Activated CD8-positive, alpha-beta memory T cell treated with anti-CD3 and anti-CD28 coated beads for 24 hours (primary cell): ENCODE measurements at places on chromosomes 1 and 21.

DNA sequence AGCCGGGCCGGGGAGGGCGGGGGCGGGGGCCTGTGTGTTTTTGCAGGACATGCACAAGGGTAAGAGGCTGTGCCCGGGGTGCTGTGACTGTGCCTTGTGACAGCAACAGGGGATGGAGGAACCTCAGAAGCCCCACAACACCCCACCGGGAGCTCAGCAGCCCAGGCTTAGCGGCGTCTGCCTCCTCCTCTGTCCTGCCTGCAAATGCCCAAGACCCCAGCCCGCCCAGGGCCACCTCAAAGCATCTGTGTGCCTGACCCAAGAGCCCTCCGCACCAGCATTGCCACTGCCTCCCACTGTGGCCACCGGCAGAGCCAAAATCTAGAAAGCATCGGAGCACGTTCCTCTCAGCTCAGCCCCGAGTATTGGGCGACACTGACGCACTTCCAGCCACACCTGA, 2.7 kb upstream of the ACTRT2 start:
- DNase-seq = no peak

DNA sequence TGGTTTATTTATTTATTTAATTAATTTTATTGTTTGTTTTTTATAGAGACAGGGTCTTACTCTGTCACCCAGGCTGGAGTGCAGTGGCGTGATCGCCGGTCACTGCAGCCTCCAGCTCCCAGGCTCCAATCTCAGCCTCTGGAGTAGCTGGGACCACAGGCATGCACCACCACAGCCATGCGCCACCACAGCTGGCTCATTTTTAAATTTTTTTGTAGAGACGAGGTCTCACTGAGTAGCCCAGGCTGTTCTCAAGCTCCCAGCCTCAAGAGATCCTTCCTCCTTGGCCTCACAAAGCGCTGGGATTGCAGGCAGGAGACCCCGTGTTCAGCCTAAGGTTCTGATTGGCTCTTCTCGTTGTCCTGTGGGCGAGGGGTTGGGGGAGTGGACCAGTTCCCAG, 22.1 kb downstream of the UMODL1 start:
- DNase-seq = no peak

DNA sequence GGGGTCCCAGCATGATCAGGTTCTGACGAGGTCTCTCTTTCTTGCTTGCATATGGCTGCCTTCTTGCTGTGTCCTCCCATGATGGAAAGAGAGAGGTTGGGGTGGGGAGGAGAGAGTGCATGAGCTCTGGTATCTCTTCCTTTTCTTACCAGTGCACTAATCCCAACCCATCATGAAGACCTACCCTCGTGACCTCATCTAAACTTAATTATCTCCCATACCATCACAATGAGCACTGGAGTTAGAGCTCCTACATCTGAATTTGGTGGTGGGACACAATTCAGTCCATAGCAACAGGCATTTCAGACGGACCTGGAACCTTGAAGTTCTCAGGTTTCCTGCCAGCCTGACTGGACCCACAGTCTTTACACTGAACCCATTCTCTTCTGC, 125.2 kb upstream of the ZNF648 start:
- DNase-seq = no peak

- DNase-seq = no peak
These were observed 192.2 kb downstream of the DYRK1A start for GRCh38 chr21:37558676-37559211.

DNA sequence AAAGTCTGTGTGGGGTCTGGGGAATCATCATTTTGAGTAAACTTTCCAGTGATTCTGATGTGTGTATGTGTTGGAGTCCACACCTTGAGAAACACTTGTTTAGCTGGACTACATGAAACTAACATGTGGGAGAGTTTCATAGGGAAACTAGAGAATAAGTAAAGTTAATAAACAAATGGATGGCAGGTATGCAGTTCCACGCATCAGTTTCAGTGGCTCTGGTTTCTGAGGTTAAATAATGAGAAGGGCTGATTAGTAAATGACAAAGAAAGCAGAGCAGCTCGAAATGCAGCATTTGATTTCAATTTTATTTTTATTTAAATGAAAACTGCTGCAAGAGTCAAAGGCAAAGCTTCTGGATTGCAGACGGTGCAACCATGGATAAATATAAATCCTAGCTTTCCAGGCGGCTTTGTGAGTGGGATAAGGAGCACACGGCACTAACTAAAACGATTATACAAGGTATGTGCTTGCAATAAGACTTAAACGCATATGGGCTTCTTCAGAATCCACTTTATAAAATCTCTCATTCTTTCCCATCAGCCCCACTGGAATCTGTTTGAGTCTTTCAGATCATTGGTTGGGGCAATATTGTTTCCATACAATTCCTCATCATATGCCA, 310.7 kb downstream of the PLPP3 start:
- no peak for DNase-seq

- DNase-seq = no peak
These were observed 71.1 kb upstream of the CD34 start for GRCh38 chr1:207981976-207982375.

DNA sequence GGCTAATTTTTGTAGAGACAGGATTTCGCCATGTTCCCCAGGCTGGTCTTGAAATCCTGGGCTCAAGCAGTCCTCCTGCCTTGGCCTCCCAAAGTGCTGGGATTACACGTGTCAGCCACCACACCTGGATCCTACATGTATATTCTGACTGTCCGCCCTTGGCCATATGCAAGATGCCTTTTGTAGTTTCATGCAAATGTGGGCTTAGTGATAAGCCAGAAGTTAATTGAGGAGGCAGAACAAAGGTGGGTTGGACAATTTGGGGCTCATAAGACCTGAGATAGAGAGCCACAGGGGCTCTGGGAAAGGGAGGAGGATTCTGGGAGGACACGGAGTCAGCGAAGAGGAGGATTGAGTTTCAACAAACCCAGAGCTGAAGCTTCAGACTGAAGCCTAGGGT, 24.9 kb downstream of the ALPL start:
- no peak for DNase-seq

- no peak for DNase-seq
These were observed 4.8 kb upstream of the PCBP3 start for GRCh38 chr21:45638707-45639106.

DNA sequence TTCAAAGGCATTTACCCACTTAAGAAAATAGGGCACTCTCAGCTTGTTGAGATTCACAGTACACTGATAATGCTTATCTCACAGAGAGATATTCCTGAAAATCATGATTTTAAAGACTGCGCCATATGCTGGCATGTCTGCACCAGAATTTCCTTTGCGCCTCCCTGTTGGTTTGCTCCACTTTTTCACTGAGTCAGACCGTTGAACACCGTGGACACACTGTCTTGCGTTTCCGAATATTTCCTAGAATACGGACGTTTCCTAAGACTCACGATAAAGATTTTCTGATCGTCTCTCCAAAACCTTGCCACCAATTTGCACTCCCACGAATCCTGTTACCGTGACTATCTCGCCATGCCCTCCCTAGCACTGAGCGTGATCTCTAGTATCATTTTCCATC, 497 bp upstream of the C1orf115 start:
- no peak for DNase-seq

GRCh38 chr1:5551274-5551975, 440.8 kb downstream of the NPHP4 start:
- no peak for DNase-seq

- DNase-seq = no peak
These were observed 14.1 kb upstream of the KIAA0040 start for GRCh38 chr1:175206687-175207086.

DNA sequence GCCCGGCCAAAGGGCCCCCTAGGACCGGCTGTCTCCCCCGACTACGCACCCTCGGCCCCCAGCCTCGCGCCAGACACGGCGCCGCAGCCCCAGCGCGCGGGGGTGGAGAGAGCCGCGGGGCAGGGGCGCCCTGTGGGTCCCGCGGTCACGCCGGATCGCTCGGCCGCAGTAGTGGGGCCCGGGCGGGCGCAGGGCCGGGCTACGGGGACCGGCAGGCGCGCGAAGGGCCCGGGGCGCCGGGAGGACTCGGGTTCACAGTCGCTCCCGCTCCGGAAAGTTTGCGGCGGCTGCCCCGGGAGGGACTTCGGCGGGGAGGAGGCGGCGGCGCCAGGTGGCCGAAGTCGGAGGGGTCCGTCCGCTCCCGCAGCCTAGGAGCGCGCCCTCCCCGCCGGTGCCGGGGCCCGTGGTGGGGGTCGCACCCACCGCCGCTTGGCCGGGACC, 7.1 kb upstream of the ZNF669 start:
- no peak for DNase-seq

DNA sequence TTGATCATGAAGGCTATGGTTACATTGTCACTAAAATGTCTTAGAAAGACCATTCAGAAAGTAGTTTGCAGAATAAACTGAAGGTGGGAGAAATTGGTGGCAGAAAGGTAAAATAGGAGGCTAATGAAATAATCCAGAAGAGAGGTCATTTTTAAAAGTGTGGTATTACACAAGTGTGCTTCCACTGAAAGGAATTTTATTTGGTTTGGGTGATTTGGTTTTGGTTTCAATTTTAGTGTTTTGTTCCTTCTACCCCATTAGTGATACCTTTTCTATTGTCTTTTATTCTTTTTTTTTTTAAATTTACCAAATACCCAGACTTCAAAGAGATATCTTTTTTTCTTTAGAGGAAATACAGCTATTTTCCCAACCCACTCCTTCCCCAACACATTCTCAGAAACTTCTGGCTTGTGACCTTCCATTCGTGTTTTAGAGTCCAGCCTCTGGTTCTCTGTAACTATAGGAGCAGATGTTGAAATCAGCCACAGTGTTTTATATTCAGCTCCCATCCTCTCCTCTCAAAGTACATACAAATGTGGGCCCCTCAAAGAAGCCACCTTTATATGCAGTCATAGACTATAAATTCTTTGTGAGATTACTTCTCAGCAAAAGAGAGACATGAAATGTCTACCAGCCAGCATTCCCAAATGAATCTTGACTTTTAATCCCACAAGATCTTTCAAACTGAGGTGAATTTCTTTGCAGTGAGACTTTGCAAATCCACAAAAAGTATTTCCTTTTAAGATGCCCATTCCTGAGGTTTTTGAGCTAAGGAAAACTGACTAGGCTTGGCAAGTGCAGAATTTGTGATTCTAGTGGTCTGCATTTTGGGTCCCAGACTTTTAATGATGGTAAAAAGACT, 42.0 kb upstream of the PALMD start:
- DNase-seq = no peak

DNA sequence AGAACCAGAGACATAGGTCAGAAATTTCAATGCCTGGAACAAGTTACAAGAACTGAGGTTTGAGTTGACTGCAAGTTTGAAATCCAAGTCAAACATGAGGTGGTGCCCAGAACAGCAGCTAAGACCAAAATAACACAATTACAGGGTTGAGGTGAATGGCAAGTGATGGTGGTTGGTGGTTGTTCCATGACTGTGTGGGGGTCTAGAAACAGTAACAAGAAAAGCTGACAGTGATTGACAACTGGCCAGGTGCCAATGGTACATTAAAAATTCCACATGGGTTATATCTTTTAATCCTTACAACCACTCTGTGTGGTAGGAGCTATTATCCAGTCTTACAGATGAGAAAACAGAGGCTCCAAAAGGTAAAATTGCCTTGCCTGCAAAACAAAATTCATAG, 32.0 kb downstream of the RIMS3 start:
- DNase-seq = no peak

GRCh38 chr1:220370041-220370700, 97.9 kb upstream of the RAB3GAP2 start:
- no peak for DNase-seq

DNA sequence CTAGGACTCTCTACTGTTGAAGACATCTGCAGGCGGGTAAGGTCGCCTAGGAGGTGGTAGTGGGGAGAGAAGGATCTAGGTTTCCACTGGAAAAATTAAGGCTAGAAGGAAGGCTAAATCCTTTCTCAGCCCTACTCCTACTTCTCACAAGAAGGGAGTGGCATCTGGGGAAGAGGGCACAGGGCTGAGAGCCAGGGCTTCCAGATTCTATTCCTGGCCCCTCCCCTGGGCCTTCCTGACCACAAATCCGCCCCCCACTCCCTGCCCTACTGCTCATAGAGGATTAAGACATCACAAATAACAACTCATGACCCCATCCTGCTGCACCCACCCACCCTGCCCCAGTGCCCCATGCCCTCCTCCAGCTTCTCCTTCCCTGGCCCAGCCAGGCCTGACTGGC, 2.5 kb downstream of the PHLDA3 start:
- no peak for DNase-seq

- no peak for DNase-seq
These were observed 19.7 kb upstream of the ABCG1 start for GRCh38 chr21:42198929-42199867.

GRCh38 chr1:153841463-153841994, 66.3 kb downstream of the SLC27A3 start:
- DNase-seq = no peak

DNA sequence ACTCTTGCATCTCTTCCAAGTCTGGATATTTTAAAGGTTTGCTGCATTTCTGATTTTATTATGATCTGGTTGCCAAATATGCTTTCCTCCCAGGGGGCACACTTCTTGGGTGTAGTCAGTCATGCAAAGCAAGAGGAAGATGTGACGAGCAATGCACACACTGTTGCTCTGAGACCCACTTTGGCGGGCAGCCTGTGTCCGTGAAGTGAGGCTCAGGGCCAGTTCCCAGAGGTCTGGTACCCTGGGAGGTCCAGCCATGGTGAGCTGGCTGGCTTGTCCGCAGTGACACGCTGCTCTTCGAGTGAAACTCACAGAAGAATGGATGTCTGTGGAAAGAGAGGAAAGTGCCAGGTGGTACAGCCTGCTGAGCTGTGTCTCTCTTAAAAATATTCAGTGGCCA, 52.8 kb upstream of the EDN2 start:
- DNase-seq = no peak

DNA sequence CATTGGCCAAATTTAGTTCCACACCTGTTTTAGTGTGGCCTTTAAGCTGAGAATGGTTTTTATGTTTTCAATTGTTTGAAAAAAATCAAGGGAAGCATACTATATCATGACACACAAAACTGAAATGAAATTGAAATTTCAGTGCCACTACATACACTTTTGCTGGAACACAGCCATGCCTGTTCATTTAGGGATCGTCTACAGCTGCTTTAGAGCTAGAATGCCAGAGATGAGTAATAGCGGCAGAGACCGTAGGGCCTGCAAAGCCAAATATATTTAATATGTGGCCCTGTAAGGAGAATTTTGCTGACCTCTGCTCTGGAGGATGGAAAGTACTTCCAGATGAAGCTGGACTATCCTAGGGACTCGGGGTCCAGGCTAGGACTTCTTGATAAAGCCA, 62.5 kb upstream of the LYST start:
- no peak for DNase-seq

DNA sequence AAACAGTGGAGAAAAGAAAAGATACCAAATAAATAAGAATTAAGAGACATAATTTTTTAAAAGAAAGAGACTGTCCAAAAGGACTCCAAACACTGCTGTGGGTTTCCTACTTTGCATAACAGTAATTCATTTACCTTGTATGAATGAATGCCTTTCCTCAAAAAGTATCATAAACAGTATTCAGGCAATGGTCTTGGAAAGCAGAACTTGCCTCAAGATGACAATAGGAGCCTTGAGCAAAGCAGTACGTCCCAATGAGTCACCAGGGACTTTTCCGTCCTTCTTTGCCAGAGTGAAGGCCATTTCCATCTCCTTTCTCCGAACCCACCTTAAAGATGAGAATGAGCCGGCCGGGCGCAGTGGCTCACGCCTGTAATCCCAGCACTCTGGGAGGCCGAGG, 186.4 kb downstream of the ZBTB18 start:
- DNase-seq = no peak

- DNase-seq = no peak
These were observed 519 bp downstream of the FNBP1L start for GRCh38 chr1:93448292-93448982.

- no peak for DNase-seq
These were observed 4.0 kb upstream of the ZBTB40 start for GRCh38 chr1:22447621-22448111.

- no peak for DNase-seq
These were observed 109.4 kb downstream of the GIPC2 start for GRCh38 chr1:78155121-78155520.

- DNase-seq = no peak
These were observed 3.3 kb upstream of the FCRL6 start for GRCh38 chr1:159798893-159799292.
